Aorta (tissue), 5 donors: ENCODE measurements at places on chromosomes 13 and 19. TPM values are rescaled to one million over a fixed set of nuclear protein-coding genes. Genes with fewer than 3 reads are reported as not detected.

- no peaks in the 10 kb centered on the region for H3K27me3 ChIP-seq
- H3K4me1 ChIP-seq = peaks cover 4% of the 10 kb centered on the region
- no peak overlapping the region for H3K27ac ChIP-seq
- no peak overlapping the region for H3K4me3 ChIP-seq
Observed at GRCh38 chr13:35992964-35993363, 138.2 kb downstream of the DCLK1 start.

ZNF560 gene
- total RNA-seq = not detected

LRRC4B gene
- total RNA-seq = 5.7 TPM

SUGP2 gene
- 61.0 TPM for total RNA-seq

ACER1 gene
- not detected for total RNA-seq

CEACAM8 gene
- not detected for total RNA-seq

ZNF432 gene
- 21.4 TPM for total RNA-seq
